NCI-H1105 (cell line): ENCODE measurements at places on chromosomes 4 and X.

DNA sequence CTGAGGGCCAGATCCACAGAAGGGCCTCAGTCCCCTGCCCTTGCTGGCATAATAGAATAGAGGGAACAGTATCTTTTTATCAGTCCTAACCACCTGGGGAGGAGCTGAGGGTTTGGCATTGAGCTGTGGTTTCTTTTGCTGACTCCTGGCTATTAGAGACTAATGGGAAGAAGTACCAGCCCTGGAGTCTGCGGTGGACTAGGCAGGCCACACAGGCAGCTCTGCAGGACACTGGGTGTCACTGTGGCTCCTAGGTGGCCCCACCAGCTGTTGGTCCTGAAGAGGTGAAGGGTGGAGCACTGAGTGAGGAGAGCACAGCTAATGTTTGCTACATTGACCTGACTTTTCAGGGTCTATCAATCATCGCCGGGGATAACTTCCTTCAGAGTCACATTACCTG lies 52.8 kb upstream of the GPC4 start:
- no peak for DNase-seq

DNA sequence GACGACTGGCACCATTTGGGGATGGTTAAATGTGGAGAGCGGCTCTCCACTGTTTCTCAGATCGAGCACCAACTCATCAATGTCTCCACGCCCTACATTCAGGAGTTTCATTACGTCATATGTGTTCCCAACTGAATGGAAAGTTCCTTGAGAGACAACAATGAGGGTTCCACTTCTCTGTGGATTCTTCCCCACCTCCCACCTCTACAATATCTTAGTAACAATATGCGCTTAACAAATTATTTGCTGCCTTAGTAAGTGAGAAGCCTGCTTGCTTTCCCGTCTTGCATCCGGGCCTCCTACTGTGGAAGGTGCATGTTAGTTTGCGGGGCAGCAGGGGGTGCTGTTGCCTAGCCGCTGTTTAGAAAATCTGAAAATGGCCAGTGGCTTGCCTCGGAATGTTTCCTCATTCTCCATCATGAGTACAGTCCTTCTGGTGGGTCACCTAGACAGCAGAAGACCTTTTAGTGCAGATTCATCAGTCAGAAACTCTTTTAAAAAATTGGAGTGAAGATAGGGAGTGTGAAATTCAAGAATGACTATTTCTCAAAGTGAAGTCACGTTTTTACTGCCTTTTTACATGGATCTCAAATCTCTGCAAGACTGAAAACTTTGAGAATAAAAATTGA lies 55.7 kb downstream of the PHOX2B start:
- no peak for DNase-seq

GRCh38 chrX:39158801-39159657 lies 357.8 kb downstream of the MID1IP1 start:
- DNase-seq, result peak; percentile 57

GRCh38 chr4:105122350-105122749 lies 24.3 kb upstream of the TET2 start:
- DNase-seq, result no peak

DNA sequence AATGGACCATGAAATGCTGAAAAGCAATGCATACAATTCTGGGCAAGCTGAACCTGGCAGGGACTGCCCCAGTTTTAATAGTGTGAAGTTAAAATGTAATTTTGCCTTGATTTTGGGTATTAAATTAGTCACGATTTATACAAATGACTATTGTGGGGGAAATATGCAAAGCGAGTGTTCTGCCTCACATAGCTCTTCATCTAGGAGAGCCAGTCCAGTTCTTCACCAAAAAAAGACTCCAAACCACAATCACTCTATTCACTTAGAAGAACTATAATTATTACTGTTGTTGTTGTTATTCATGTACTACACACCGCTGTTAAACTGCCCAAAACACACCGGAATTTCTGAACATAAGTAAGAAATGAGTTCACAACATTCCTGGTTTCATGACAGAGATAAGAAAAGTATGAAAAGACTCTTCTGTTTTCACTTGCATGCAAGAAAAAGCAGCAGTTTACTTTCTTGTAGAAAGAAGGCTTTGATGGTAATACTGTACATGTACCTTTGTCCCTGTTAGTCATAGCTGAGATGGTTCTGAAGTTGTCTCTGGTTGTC lies 101.9 kb downstream of the QRFPR start:
- no peak for DNase-seq

DNA sequence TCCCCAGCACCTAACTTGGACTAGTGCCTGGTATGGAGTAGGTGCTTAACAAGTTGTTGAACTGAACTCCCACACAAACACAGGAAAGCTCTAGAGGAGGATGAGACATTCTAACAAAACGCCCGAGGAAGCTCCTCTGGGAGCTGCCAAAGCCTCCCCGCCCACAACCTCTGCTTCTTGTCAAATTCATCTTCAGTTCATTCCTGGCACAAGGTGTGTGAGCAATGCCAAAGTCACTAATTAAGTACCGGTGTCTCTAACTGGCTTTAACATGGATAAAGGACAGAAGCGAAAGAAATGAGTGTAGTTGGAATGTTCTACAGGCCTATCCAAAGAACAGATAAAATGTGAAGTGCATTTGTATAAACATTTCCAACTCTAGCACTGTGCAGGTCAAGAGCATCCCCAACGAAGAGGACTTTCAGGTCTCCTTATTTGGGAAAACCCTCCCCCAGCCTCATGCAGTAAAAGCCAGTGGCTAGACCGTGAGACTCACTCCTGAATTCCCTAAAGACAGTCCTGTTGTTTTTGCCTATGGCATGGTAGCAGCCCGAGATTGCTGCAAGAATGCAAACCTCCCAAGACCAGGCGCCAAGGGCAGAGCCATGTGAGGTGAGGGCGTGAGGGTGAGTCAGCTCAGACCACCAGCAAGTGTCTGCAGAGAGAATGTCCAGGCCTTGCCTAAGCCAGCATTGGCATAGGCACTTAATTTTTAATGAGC lies 72.2 kb upstream of the KLF3 start:
- no peak for DNase-seq

DNA sequence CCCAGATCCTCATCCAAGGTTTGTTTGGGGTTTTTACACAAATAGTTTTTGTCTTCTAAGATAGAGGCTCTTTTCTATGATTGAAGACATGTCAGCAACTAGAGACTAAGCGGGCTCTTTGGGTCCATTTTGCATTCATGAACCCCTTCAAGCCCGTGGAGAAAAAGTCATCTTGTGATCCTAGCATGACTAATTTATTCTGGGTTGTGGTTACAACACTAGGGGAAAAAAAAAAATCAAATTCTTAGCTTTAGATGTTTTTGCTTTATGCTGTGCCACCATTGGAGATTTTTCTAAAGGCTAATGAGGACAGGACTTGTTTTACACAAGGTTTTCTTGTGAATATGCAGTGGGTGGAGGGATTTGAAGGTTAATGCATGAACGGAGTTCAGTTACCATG lies 440.0 kb downstream of the PCDH7 start:
- no peak for DNase-seq

- peak; percentile 4 for DNase-seq
Measured at GRCh38 chr4:123452616-123453015, 56.0 kb downstream of the SPRY1 start.
